ENCODE measurements at places on chromosomes 13 and 19. TPM values are rescaled to one million over a fixed set of nuclear protein-coding genes. Genes with fewer than 3 reads are reported as not detected.

Gene GPC6
- total RNA-seq = 76.8 TPM

Gene GRIN3B
- 2.3 TPM for total RNA-seq

Gene LNX2
- total RNA-seq = 6.0 TPM

Gene C1QTNF9B
- 0.44 TPM for total RNA-seq

Gene FUT1
- under 0.01 TPM for total RNA-seq

Gene NLRP7
- total RNA-seq = under 0.01 TPM

Gene SPRED3
- total RNA-seq = 2.9 TPM

Gene ZNF723
- not detected for total RNA-seq

Gene ZNF571
- 2.3 TPM for total RNA-seq

Gene APOE
- 4.1 TPM for total RNA-seq

Gene SIGLEC9
- total RNA-seq = not detected

Gene UBE2L5
- total RNA-seq = 0.17 TPM

Gene PALM
- total RNA-seq = 3.9 TPM

Gene ZNF77
- 6.5 TPM for total RNA-seq

Gene LMTK3
- total RNA-seq = 0.15 TPM

Gene VSTM1
- total RNA-seq = not detected

Gene ZNF837
- total RNA-seq = 3.2 TPM

Gene FLT1
- 1.3 TPM for total RNA-seq

Gene QPCTL
- 11.1 TPM for total RNA-seq

Gene POLR2I
- total RNA-seq = 46.1 TPM

Gene CFAP97D2
- not detected for total RNA-seq

Gene EVI5L
- 19.2 TPM for total RNA-seq

Gene BRCA2
- 16.3 TPM for total RNA-seq

Gene SIGLEC11
- total RNA-seq = not detected

Gene SPIB
- total RNA-seq = not detected

Gene LHB
- not detected for total RNA-seq

Gene SKA3
- total RNA-seq = 8.1 TPM

Gene CLASRP
- total RNA-seq = 25.5 TPM

Gene ZNF112
- 9.6 TPM for total RNA-seq

Gene SLC10A2
- not detected for total RNA-seq

Gene C19orf33
- not detected for total RNA-seq

Gene NFIX
- total RNA-seq = 204 TPM

Gene DGKH
- 5.3 TPM for total RNA-seq

Gene CIC
- 44.0 TPM for total RNA-seq

Gene ISYNA1
- total RNA-seq = 8.1 TPM

Gene ZNF44
- total RNA-seq = 10.4 TPM

Gene TMEM86B
- total RNA-seq = 2.3 TPM

Gene MATK
- total RNA-seq = 0.15 TPM

Gene HIPK4
- not detected for total RNA-seq

Gene CYP2A7
- total RNA-seq = not detected

Gene LILRB2
- total RNA-seq = not detected

Gene CNFN
- total RNA-seq = not detected

Gene LILRB5
- total RNA-seq = under 0.01 TPM

Gene POU2F2
- 0.17 TPM for total RNA-seq

Gene CGB5
- total RNA-seq = not detected

Gene CYP2F1
- not detected for total RNA-seq

Gene ADAT3
- total RNA-seq = 4.3 TPM

Gene SAFB2
- total RNA-seq = 35.3 TPM

Gene UNC13A
- under 0.01 TPM for total RNA-seq
